Activated T-helper 2 cell treated with anti-CD3 and anti-CD28 coated beads, Interferon-gamma antibody, Interleukin-2, Interleukin-4, amounts not matched to agents 10 μg/mL and 5 μg/mL and 100 μg/mL, durations not matched to agents 14 hours and 24 hours and 36 hours (primary cell): ENCODE measurements at places on chromosomes 16 and 17. TPM values are rescaled to one million over a fixed set of nuclear protein-coding genes. Genes with fewer than 3 reads are reported as not detected.

DNA sequence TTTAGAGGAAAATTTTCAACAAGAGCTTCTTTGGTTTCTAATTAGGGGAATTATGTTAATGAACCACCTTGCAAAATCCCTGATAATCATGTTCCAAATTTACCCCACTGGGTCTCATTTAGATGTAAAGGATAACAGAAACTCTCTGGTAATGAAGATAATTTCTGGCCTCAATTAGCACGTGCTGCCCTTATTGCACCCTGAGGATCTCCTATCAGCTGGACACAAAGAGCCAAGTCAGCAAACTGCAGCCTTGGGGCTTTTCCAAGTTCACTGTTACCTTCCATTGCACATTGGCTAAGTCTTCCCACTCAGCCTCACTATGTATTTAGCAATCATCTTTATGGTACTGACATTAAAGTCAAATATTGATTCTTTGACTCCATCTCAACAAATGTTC is 78.1 kb downstream of the GP2 start:
- no peak for DNase-seq
- H3K4me3 ChIP-seq = no peak overlapping the region
- H3K27me3 ChIP-seq = no peaks in the 10 kb centered on the region
- no peaks in the 10 kb centered on the region for H3K36me3 ChIP-seq

MATCAP1 gene
- 57.1 and 59.5 TPM in 2 replicates for total RNA-seq

- peak; percentile 67 for DNase-seq
- H3K36me3 ChIP-seq = peaks cover 7% of the 10 kb centered on the region
- peaks cover 15% of the 10 kb centered on the region for H3K4me1 ChIP-seq
Observed at GRCh38 chr17:17792551-17793377, 44.0 kb downstream of the SREBF1 start.

DNA sequence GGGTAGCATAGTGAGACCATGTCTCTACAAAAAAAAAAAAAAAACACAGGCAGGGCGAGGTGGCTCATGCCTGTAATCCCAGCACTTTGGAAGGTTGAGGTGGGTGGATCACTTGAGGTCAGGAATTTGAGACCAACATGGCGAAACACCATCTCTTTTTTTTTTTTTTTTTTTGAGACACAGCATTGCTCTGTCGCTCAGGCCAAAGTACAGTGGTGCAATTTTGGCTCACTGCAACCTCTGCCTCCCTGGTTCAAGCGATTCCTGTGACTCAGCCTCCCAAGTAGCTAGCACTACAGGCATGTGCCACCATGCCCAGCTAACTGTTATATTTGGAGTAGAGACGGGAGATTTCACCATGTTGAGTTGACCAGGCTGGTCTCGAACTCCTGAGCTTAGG is 5.1 kb downstream of the RAMP2 start:
- H3K4me1 ChIP-seq = peaks cover 2% of the 10 kb centered on the region
- H3K4me3 ChIP-seq = no peak overlapping the region
- H3K27me3 ChIP-seq = peaks cover 39% of the 10 kb centered on the region

DNA sequence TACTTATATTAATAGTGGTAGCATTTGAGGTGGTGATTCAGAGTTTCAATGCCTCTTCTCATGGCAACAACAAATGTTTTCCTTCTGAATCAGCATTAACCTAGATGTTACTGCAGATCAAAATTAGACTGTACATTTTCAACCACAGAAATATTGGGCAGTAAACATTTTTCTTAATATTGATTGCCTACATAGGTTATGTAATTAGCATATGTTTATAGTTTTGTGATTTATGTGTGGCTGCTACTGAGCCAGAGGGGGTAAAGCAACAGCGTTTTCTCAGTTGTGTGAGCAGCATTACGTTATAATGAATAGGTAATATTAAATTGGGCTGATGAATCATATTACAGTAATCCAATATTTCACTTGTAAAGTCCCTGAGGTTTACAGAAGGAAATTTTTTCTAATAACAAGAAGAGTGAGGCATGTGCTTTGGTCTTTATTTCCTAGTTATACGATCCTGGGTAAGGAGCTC is 18.8 kb upstream of the BMERB1 start:
- H3K27ac ChIP-seq = no peak overlapping the region
- no peak for DNase-seq
- H3K4me1 ChIP-seq = no peaks in the 10 kb centered on the region
- peaks cover 7% of the 10 kb centered on the region for H3K27me3 ChIP-seq

OR4D1 gene
- 0.05 and 0.09 TPM in 2 replicates for total RNA-seq

SPNS2 gene
- total RNA-seq = 0.09 and 0.16 TPM in 2 replicates

DNA sequence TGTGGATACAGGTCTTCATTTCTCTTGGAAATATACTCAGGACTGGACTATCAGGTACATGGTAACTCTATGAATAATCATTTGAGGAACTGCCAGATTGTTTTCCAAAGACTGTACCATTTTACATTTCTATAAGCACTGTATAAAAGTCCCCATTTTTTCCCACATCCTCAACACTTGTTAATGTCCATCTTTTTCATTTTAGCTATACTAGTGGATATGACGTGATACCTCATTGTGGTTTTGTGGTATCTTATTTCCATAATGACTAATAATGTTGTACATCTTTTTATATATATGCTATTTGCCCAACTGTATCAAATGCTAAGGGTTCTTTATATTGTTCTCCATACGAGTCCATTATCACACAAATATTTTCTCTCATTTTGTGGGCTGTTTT is 22.9 kb downstream of the NUP88 start:
- no peak for DNase-seq
- H3K36me3 ChIP-seq = peaks cover 77% of the 10 kb centered on the region

DNA sequence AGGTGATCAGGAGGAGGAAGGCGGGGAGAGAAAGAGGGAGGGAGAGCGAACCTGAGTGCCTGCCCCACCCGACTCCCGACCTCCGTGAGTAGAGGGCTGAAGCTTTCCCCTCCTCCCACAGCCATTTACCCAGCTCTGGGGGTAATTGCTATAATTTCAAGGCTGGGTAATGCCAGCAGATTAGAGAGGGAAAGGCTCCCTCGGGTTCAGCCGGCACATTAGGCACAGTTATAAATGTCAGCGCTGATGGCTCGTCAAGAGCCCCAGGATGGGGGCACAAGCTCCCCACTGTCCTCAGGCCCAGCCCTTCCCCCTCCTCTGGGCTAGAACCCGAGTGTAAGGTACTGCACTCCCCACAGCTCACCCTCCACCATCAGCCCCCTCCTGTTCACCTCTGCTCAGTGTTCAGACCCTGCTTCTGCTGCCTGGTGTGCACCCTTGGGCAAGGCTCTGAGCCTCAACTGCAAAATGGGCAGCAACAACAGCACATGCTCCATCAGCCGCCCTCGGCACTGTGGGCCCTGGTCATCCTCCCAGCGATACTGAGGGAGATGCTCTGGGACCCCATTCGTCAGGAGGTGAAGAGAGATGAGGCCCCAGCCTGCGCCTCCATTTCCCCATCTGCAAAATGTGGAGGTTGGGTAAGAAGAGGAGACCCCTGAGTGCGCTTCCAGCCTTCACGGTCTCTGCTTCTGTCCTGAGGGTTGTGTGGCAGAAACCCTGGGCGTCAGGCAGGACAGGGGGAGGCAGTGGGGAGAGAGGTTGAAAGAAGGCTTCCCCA is 77.2 kb downstream of the NT5M start:
- no peaks in the 10 kb centered on the region for H3K4me1 ChIP-seq
- H3K4me3 ChIP-seq = no peak overlapping the region
- no peak overlapping the region for H3K27ac ChIP-seq
- no peak for DNase-seq

DNA sequence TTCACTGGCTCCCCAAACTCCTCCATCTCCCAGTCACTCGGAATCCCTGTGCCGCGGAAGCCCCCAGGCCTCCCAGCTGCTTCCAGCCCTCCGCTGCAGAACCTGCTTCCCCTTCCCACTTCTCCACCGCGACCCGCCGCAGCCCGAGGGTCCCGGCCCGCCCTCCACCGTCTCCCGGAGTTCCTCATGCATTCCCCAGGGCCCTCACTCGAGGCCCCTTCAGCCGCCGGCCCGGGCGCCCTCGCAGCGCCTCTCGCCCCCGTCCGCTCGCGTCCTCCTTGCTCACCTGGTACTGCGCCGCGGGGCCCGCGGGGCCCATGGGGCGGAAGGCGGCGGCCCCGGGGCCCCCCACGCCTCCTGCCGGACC is 329 bp downstream of the SMARCD2 start:
- H3K27me3 ChIP-seq = no peaks in the 10 kb centered on the region
- H3K27ac ChIP-seq = peak overlapping the region; percentile 92
- H3K4me3 ChIP-seq = peak overlapping the region; percentile 95
- peaks cover 19% of the 10 kb centered on the region for H3K36me3 ChIP-seq
- DNase-seq = no peak

CLEC19A gene
- not detected in 2 replicates for total RNA-seq

DNA sequence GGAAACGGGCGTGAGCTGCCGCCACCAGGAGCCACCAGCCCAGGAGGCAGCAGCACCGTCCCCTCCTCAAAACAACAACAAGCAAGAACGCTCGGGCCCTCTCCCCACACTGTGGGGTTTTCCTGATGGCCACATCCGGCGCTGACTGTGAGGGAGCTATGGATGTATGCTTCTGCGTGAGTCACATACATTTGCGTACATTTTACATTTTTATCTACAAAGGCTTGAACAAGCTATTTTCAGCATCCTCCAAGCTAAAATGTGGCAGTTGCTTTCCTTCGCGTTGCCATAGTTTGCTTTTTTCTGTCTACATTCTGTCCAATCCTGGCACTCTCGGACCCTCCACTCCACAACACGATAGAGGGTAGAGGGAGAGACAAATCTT is 2.0 kb upstream of the ABR start:
- H3K27ac ChIP-seq = no peak overlapping the region
- peak overlapping the region; percentile 45 for H3K4me3 ChIP-seq
- peaks cover 19% of the 10 kb centered on the region for H3K27me3 ChIP-seq
- no peaks in the 10 kb centered on the region for H3K36me3 ChIP-seq
- peaks cover 7% of the 10 kb centered on the region for H3K4me1 ChIP-seq
- DNase-seq = no peak

- no peaks in the 10 kb centered on the region for H3K27me3 ChIP-seq
- DNase-seq = no peak
- peaks cover 70% of the 10 kb centered on the region for H3K4me1 ChIP-seq
- no peak overlapping the region for H3K4me3 ChIP-seq
- H3K36me3 ChIP-seq = peaks cover 63% of the 10 kb centered on the region
Observed at GRCh38 chr16:10967986-10968385, 23.6 kb downstream of the CLEC16A start.

- peaks cover 2% of the 10 kb centered on the region for H3K4me1 ChIP-seq
- H3K27me3 ChIP-seq = no peaks in the 10 kb centered on the region
- no peak overlapping the region for H3K27ac ChIP-seq
- H3K36me3 ChIP-seq = no peaks in the 10 kb centered on the region
- no peak for DNase-seq
- no peak overlapping the region for H3K4me3 ChIP-seq
Observed at GRCh38 chr16:5060073-5060641, 5.6 kb downstream of the C16orf89 start.

GRCh38 chr16:67667453-67667816 is 821 bp downstream of the C16orf86 start:
- peak overlapping the region; percentile 86 for H3K4me3 ChIP-seq
- peak overlapping the region; percentile 33 for H3K27ac ChIP-seq
- no peaks in the 10 kb centered on the region for H3K27me3 ChIP-seq
- H3K4me1 ChIP-seq = peaks cover 11% of the 10 kb centered on the region
- H3K36me3 ChIP-seq = no peaks in the 10 kb centered on the region

TP53TG3F gene
- total RNA-seq = not detected in 2 replicates

DNA sequence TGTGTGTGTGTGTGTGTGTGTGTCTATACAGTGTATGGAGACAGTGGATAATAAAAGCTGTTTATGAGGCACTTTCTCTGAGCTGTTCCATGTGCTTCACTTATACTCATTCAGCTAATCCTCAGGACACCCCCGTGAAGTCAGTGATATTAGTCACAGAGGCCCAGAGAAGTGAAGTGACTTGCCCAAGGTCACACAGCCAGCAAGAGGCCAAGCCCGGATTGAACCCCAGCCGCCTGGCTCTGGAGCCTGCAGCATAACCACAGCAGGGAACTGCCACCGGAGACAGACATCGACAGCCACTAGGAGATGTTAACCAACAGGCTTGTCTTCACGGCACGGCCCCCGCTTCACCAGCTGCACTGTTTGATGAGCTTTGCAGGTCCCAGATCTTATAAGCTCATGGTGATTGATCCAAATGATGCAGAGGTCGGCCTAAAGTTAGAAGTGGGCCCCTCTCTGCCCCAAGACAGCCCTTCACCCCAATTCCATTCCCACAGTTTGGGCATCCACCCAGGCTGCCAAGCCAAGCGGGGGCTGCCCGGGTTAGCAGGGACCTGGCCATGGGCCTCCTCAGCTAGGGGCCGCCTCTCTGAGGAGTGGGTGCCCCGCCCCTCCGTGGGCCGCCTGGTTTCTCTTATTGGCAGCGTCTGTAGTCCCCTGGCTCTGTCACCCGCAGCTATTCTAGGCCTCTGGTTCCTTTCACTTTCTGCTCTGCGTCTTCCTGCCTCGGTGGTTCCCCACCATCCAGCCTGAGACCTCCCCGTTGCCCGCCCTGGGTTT is 30.9 kb downstream of the SOCS1 start:
- H3K27ac ChIP-seq = peak overlapping the region; percentile 100
- H3K27me3 ChIP-seq = no peaks in the 10 kb centered on the region
- DNase-seq = peak; percentile 86
- H3K36me3 ChIP-seq = peaks cover 2% of the 10 kb centered on the region
- peaks cover 56% of the 10 kb centered on the region for H3K4me1 ChIP-seq
- peak overlapping the region; percentile 76 for H3K4me3 ChIP-seq

- peaks cover 8% of the 10 kb centered on the region for H3K27me3 ChIP-seq
- H3K4me1 ChIP-seq = no peaks in the 10 kb centered on the region
- H3K36me3 ChIP-seq = no peaks in the 10 kb centered on the region
Observed at GRCh38 chr16:25845901-25846300, 154.1 kb downstream of the HS3ST4 start.

- peaks cover 55% of the 10 kb centered on the region for H3K4me1 ChIP-seq
- no peak for DNase-seq
- H3K27ac ChIP-seq = no peak overlapping the region
- peaks cover 65% of the 10 kb centered on the region for H3K36me3 ChIP-seq
- no peak overlapping the region for H3K4me3 ChIP-seq
Observed at GRCh38 chr17:21028192-21028591, 14.6 kb downstream of the USP22 start.

DNA sequence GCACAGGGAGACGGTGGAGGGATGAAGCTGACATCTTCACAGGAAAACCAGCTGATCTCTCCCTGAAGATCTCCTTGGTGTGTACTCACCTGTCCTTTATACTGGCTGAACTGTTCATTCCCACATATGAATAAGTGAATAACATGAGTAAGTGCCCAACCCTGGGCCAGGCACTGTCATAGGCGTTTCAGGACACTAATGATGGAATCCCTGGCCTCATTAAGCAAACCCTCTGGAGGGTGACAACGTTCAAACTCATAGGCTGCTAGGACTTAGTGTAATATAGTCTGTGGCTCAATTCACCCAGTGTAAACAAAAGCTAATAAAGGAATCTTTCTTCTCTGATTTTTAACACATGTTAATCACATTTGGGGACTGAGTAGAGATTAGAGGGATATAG is 24.5 kb downstream of the GAS7 start:
- no peak overlapping the region for H3K27ac ChIP-seq
- no peaks in the 10 kb centered on the region for H3K36me3 ChIP-seq
- no peak for DNase-seq
- no peak overlapping the region for H3K4me3 ChIP-seq
